ENCODE measurements at places on chromosomes 12 and 14.

GRCh38 chr14:44287858-44288257 is 219.2 kb downstream of the FSCB start:
- DNase-seq, result no peak

- no peak for DNase-seq
Measured at GRCh38 chr12:105616971-105617540, 286.6 kb downstream of the C12orf75 start.

DNA sequence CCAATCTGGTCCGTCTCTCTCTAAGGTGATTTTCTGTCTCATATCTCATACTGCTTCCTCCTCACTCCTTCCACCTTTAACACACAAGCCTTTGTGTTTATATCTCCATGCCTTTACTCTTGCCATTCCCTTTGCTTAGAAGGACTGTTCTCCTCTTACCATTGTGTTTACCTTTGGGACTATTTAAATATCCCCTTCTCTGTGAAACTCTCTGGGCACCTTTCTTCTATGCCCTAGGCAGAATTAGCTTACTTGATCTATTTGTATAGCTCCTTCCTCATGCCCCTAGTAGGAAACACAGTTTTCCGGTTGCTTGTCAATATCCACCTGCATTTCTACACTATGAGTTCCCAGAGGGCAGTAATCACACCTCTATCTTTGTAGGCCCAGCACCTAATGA is 3.9 kb upstream of the AMHR2 start:
- no peak for DNase-seq

DNA sequence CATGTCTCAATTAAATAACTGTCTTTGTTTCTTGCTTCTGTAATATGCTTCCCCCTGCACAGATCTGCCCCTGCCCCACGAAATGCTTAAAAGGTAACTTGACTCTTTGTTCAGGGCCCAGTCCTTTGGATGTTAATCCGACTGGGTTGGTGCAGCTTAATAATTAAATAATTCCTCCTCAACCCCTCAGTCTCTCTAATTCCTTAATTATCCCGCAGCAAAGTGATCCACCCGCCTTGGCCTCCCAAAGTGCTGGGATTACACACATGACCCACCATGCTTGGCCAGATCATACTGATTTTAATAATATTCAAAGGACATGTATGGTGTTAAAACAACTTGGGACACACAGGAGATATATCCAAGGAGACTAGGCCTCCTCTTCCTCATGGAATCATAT is 18.2 kb upstream of the ANAPC7 start:
- DNase-seq, result no peak

- DNase-seq, result no peak
Measured at GRCh38 chr14:23041729-23042128, 283 bp upstream of the PSMB11 start.

- DNase-seq, result no peak
Measured at GRCh38 chr12:43151441-43151981, 400.5 kb downstream of the ADAMTS20 start.

DNA sequence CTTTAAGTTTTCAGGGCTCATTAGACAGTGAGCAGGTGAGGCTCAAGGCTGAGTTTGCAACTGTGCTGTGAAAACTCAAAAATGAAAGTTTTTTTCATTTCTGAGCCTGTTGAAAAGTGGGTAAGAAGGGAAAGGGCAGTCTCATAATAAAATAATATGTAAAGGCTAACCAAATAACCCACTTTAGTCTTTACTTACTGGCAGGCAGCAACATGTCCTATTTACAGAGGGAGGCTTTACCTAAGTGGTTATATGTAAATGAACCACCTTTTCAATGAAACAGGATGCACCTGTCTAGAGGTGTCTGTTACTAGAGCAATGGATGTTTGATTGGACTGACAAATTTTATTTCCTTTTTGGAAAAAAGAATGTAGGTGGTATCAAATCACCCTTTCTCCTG is 158.0 kb downstream of the ETV6 start:
- no peak for DNase-seq

- DNase-seq, result no peak
Measured at GRCh38 chr14:100058777-100059437, 6.3 kb upstream of the EVL start.

All from activated CD8-positive, alpha-beta memory T cell treated with anti-CD3 and anti-CD28 coated beads, Interleukin-2, amount 50 U/mL, for 4 hours (primary cell).